ENCODE measurements at places on chromosomes 4 and X.

DNA sequence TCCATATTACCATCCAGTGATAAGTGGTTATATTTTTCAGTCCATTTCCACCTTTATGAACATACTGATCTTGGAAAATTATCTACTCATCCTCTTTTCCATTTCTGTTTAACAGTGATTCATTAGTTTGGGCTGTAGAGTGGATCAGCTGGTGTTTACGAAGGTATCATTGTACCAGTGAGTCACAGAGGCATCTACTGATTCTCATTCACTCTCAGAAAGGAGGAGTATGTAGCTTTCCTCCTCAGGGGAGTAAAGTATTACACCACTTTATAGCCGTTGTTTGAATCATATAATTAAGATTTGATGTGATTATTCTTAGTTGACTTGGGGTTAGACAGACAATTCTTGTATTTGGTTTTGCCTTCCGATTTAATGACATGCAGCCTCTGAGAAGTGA lies 74.7 kb downstream of the GALNT7 start:
- DNase-seq = no peak

DNA sequence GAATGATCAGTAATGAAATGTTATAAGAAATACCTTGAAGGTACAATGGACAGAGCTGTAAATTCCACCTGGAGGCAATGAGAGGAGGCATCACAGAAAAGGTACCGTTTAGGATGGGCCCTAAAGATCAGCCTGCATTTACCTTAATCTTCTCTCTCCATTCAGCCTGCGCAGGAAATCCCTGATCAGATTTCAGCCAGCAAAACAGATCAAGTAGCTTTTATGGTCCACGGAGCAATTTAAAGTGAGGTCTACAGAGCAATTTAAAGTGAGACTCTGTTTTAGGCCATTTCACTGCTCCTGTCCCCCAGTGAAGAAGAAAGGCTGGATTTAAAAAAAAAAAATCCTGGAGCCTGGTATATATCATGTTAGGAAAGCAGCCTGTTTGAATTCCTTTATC lies 195.1 kb upstream of the VCX start:
- no peak for DNase-seq

DNA sequence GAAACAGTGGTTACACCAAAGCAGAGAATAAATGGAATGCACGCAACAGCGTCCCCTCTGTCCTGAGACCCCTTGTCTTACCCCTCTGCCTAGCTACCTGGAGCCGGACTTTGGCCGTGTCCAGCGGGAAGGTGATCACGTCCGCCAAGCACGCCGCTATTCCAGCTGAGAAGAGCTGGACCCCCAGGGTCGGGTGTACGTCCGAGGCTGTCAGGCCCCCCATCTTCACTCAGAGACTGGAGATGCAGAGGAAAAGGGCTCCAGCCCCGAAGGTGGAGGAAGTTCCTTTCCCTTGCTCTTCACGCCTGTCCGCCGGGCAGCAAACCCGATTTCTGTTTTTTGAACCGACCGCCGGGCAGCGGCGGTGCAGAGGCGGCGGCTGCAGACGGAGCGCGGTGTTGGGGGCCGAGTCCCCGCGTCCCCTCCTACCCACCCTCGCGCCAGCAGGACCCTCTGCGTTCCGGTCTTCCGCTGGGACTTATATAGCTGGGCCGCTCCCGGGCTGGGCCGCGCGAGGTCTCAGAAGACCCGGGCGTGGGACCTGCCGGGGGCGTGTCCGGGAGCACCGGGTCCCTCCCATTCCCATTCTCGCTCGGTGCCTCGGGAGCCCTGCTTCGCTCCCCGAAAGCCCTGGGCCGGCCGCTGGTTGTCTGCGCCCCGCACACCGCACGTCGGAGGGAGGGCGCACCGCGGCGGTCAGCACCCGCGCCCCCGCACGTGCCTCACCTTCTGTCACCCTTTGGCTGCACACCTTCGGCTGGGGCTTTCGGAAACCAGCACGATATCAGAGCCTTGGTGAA lies at the start of gene UCP1:
Gene UCP1, minus strand, starts transcription at position 455 of the 800 bp plus-strand sequence. Its CDS starts 232 bp downstream, at position 223.
- no peak for DNase-seq

DNA sequence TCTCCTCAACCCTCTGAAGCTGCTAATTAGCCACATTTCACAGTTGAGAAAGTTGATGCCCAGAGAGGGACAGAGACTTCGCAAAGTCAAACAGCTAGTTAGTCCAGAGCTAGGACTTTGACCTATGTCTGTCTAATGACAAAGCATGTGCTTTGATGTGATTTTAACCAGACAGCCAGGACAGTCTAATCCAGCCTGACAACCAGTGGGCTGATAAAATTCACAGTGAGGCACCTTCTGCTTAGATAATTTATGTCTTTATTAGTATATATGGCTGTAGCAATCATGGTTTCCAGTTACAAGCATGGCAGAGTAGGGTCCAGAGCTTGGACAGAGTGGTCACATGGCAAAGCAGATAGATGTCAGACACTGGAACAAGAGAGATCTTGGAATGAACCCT lies 133.6 kb upstream of the C1QTNF7 start:
- no peak for DNase-seq

DNA sequence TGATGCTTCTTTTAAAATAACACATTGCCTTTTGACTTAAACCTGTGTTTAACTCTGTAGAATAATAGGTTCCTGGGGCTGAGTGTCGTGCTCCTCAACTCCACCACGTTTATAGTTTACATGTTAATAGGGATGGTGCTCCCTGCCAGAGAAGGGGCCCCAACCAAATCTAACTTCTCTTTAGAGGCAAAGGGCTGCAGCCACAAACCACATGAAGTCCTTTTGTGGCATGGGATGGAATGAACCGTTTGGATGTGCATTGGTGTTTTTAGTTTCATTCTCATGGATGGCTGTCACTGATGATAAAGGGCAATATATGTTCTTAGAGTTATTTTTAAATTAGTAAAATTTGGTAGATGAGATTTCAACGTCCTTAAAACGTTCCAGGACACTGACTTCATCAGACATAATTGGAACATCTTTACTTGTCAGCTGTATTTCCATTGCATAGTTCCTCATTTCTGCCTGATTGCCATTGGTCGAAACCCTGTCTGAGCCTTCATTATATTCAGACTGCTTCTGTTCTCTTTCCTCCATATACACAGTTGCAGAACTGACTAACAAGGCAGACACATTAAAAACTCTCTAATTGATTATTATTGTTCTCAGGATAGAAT lies 60.4 kb upstream of the HPF1 start:
- no peak for DNase-seq

DNA sequence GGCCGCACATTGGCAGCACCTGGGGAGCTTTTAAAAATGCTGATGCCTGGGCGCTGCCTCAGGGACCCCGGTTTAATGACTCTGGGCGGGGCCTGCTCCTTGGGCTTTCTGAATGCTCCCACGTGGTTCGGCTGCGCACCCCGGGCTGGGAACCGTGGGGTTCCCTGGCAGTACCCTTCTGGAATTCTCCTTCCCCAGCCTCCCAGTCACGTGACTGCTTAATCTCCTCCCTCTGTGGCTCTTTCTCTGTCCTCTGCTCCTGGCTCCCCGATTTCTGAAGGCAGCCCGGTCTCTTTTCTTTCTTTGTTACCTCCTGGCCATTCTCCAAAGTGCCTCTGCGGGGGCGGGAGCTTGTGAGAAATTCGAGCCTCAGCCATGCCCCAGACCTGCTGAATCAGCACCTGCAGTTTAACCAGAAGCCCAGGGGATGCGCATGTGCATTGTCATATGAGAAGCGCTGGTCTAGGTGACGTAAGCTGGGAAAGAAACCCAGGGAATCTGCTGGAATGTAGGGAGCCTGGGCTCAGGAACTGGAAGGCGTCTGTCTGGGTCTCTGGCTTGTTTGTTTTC lies 16.6 kb downstream of the CLCN4 start:
- peak; percentile 3 for DNase-seq

GRCh38 chr4:139556724-139557555 lies 921 bp upstream of the SETD7 start:
- peak; percentile 73 for DNase-seq

GRCh38 chr4:21012851-21013331 lies 312.6 kb downstream of the PACRGL start:
- DNase-seq = no peak

DNA sequence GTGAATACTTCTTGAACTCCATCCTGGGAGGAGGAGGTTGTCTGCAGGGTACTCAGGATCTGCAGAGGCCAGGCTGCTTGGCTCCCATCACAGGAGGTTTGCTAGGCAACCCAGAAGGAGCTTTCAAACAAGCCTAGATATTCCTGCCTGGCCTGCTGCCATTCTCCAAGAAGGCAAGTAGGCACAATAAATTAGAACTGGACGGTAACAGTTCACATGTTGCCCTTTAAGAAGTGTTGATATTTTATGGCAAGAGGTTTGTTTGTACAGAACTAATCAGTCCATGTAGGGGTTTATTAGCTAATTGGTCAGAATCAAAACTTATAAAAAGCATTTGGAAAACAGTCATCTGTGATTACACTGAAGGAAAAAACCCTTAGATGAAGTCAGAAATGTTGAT lies 39.3 kb downstream of the SYNPO2 start:
- peak; percentile 32 for DNase-seq

DNA sequence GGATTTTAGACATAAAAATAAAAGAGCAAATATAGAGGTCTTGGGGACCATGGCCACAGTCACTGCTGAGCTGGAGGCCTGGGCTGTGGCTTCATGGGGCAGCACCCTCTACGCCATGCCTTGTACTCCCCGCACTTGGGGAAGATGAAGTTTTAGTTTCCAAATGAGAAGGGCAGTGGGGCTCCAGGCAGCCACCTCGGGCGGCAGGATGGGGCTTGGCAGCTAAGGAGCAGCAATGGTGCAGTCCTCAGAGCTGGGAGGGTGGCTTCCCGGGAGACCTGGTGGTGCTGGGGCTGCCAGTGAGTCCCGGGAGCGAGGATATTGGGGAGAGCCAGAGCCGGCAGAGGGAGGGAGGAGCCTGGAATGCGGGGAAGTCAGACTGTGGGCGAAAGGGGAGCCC lies 2.4 kb downstream of the CXCR3 start:
- no peak for DNase-seq

GRCh38 chr4:6480534-6481088 lies 8.2 kb upstream of the PPP2R2C start:
- DNase-seq = no peak

- no peak for DNase-seq
These were observed 26.5 kb upstream of the TSR2 start for GRCh38 chrX:54413753-54414152.

DNA sequence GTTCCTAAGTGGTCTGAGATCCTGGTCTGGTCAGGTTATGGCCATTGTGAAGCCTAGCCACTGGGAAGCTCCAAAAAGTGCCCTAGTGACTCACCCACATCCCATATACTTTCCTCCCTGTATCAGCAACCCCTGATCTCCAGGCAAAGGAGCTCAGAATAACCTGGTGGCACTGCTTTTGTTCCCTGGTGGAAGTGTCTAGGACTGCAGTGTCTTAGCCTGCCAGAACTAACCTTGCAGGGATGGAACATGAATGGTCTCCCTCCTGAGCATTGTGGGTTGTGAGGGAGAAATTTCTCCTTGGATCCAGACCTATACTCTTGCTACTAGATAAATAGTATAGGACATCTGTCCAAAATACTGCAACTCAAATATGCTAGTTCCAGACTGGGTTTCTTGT lies 27.9 kb upstream of the WDR1 start:
- no peak for DNase-seq

DNA sequence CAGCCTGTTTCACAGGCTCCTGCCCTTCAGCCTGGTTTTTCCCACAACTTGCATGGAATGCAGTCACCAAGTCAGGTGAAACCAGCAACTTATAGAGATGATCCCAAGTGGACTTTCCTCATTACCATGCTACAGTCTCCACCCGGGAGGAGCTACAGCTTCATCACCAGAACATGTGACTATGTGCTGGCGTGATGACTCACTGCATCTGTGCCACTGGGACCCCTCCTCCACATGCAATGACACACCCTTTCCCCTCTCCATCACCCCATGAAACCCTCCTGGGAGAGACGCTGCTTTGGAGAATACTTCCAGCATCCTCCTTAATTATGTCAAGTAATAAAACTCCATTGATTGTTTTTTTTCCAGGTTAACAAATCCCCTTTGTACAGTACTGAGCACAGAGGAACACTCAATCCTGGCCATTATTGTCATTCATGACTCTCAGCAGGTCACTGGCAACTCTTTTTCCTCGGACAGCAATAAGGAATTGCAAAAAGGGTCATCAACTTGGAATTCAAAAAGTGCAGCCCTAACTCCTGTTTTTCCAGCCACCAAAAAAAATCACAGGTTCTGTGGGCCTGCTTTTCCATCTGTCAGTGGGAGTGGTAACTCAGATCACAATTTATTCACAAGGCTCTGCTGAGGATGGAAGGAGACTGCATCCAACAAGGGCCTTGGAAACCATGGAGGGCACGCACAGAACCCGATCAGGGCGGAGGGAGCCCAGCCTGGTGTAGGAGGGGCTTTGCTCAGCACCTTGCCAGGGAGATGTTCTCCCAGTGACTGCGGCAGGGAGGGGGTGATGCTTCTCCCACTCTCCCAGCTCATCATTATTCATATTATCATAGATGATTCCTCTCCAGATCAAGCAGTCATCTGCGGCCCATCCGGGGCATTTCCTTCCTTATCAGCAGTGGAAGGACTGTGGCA lies 17.4 kb downstream of the QDPR start:
- DNase-seq = no peak

GRCh38 chr4:183182873-183183725 lies 84.0 kb downstream of the WWC2 start:
- DNase-seq = no peak

GRCh38 chrX:39969099-39969818 lies 128.5 kb downstream of the BCOR start:
- DNase-seq = no peak

DNA sequence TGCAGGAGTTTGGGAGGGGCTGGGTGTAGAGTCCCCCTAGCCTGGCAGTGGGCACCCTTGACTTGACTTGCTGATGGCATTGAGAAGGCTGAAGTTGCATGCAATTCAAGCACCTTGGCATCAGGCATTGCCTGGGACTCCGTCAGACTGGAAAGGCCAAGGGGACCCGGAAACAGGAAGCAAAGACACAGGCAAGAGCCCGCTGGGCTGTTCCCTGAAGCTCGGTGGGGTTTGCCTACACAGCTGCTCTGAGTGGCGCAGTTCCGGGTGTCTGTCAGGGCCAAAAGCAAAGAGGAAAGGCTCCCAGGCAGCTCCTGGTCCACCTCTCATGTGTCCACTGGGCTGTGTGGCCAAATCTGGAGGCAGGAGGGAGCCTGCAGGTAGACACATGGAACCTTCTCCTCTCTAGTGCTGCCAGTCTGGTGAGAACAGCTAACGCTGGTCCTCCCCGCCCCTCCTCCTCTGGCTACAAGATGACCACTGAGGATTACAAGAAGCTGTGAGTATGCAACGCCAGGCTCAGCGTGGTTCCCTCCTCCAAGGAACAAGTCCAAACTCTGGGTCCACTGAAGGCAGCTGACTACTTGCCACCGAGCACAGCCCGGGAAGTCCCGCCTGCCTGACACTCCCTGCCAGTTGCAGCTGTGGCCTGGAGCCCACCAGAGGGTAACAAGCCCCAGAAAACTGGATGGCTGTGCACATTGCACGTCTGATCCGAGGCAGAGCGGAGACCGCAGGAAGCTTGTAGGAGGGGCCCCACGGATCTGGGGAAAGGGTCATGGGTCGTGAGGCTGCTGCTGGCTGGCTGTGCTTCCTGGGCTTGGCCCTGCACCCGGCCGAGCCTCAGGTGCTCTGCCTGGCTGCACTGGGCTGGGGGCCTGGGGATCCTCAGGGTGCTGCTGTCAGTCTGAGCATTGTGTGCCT lies 20.1 kb downstream of the ZNF185 start:
- DNase-seq = no peak

- DNase-seq = no peak
These were observed 20.4 kb upstream of the SEPSECS start for GRCh38 chr4:25180524-25181131.

Data from hypothalamus (tissue), 51 donors.